Activated T-helper 2 cell treated with anti-CD3 and anti-CD28 coated beads, Interferon-gamma antibody, Interleukin-2, Interleukin-4, amounts not matched to agents 10 μg/mL and 5 μg/mL and 100 μg/mL, durations not matched to agents 14 hours and 24 hours and 36 hours (primary cell): ENCODE measurements at places on chromosomes 1 and 21. TPM values are rescaled to one million over a fixed set of nuclear protein-coding genes. Genes with fewer than 3 reads are reported as not detected.

DNA sequence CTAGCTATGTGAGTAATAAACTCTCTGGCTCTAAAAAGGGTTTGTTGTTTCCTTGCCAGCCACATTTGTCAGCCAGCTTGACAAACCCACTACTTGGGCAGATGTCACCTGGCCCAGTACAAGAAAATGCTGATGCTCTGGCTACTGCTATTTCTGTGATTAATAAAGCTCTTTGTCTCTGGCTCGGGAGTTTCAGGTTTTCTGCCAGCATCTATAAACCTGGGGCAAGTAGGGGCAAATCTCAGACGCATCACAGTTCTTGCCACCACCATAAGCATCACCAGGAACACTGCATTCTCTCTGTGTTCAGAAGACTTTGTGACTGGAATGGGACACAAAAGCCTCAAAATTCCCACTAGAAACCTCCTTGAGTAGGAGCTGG, 2.5 kb downstream of the ITLN2 start:
- H3K4me3 ChIP-seq: no peak overlapping the region
- H3K4me1 ChIP-seq: peaks cover 7% of the 10 kb centered on the region
- no peak for DNase-seq
- no peak overlapping the region for H3K27ac ChIP-seq

DNA sequence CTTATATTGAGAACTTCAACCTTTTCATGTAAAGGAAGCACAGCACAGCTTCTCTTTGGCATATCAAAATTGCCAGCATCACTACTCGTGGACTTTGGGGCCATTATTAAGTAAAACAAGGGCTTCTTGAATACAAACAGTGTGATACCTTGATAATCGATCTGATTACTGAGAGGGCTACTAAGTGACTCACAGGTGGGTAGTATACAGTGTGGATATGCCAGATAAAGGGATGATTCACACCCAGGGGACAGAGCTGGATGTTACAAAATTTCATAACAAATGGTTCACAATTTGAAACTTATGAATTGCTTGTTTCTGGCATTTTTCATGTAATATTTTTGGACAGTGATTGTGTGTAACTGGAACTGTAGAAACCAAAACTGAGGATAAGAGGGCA, 15.4 kb downstream of the HDAC1 start:
- H3K27ac ChIP-seq: peak overlapping the region; percentile 38
- no peak overlapping the region for H3K4me3 ChIP-seq
- no peaks in the 10 kb centered on the region for H3K27me3 ChIP-seq
- H3K4me1 ChIP-seq: peaks cover 42% of the 10 kb centered on the region
- no peak for DNase-seq

GRCh38 chr1:210922666-210923065, 211.3 kb downstream of the KCNH1 start:
- DNase-seq: no peak
- no peak overlapping the region for H3K4me3 ChIP-seq
- no peaks in the 10 kb centered on the region for H3K36me3 ChIP-seq
- H3K27me3 ChIP-seq: no peaks in the 10 kb centered on the region
- no peaks in the 10 kb centered on the region for H3K4me1 ChIP-seq

The OR14K1 gene
- not detected in 2 replicates for total RNA-seq

The PCSK9 gene
- total RNA-seq: 0.05 and 0.07 TPM in 2 replicates

The U2AF1 gene
- 8.7 and 11.6 TPM in 2 replicates for total RNA-seq
